Astrocyte (in vitro differentiated cells and primary cell): ENCODE measurements at places on chromosomes 5 and 9. TPM values are rescaled to one million over a fixed set of nuclear protein-coding genes. Genes with fewer than 3 reads are reported as not detected.

DNA sequence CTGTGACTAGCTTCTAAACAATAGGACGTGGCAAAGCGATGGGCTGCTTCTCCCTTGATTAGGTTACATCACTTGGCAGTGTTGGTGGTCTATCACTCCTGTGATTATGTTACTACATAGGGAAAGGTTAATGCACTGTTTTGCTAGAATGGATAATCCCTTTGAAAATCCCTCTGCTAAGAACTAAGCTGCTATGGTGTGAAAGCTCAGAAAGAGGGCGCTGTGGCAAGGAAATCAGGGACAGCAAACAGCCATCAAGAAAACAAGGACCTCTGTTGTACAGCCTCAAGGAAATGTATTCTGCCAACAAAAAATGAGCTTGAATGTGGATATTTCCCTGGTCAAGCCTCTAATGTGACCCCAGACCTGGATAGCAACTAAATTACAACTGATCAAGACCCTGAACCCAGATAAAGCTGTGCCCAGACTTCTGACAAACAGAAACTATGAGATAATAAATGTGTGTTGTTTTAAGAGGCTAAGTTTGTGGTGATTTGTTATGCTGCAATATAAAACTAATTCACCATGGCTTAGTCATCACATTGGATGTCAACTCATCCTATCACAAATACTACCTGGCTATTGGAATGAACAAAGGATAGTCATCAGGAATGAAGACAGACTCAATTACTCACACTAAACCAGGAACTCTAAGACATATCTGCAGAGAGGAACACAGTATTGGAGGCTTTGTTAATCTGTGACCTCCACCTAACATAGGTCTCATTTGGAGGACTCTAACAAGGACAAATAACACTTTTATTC, 1215.9 kb downstream of the EFNA5 start:
- peak; percentile 52 for DNase-seq

DNA sequence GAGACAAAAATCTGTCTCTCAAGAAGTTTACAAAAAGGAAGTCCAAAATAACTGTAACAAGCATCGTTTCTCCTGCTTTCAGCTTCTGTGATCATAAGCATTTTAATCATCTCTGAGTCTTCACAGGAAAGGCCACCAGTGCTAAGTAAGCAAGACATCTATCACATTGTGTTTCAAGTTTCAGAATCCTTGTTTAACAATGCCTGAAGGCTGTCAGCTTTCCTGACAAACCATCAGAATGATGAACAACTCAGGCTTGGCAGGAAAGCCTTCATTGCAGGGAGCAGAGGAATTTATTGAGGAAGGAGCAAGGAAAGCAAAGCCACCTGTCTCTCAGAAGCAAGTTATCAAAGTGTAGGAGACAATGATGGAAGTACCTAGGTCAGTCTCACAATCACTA, 143.5 kb upstream of the DAPK1 start:
- no peak for DNase-seq

DNA sequence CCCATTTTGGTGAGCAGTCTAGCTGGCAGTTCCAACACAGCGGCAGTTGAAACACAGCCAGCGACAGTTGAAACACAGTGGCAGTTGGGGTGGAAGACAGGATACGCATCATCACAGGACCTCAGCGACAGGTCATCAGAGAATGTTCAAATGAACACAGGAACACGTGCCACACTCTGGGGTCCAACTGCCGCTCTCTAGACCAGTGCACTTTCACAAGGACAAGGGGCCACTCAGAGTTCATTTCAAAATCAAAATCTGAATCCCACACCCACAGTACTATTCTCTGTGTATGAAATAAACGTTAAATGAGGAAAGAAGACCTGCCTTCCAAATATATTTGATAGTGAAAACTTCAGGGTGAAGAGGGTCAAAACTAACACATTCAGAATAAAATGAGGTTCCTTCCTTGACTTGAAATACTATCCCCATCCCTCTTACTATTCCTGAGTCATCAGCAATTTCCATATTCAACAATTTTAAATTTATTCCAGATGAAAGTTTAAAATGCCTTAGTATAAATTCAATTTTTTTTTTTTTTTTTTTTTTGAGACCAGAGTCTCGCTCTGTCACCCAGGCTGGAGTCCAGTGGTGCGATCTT, 53.0 kb upstream of the SIMC1 start:
- no peak for DNase-seq

- DNase-seq: no peak
Measured at GRCh38 chr9:134442486-134443173, 116.4 kb downstream of the RXRA start.

DNA sequence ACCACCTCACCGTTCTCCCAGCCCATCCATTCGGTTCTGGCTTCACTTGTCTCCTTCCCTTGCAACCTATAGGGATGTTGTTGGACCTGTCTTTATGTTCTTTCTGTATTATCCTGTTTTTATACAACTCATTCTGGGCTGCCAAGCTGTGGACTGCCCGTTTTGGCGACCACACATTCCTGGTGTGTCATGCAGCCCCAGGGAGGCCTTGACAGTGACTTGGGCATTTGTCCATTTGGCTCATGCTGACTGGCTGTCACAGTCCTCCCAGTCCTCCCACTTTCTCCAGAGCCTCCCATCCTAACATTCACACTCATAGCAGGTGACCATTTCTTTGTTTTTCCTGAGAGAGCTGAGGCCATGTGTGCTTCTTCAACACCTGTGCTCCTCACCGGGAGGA, 136.4 kb downstream of the SLF1 start:
- no peak for DNase-seq

- no peak for DNase-seq
Measured at GRCh38 chr5:170761048-170761707, 22.3 kb upstream of the GABRP start.

DNA sequence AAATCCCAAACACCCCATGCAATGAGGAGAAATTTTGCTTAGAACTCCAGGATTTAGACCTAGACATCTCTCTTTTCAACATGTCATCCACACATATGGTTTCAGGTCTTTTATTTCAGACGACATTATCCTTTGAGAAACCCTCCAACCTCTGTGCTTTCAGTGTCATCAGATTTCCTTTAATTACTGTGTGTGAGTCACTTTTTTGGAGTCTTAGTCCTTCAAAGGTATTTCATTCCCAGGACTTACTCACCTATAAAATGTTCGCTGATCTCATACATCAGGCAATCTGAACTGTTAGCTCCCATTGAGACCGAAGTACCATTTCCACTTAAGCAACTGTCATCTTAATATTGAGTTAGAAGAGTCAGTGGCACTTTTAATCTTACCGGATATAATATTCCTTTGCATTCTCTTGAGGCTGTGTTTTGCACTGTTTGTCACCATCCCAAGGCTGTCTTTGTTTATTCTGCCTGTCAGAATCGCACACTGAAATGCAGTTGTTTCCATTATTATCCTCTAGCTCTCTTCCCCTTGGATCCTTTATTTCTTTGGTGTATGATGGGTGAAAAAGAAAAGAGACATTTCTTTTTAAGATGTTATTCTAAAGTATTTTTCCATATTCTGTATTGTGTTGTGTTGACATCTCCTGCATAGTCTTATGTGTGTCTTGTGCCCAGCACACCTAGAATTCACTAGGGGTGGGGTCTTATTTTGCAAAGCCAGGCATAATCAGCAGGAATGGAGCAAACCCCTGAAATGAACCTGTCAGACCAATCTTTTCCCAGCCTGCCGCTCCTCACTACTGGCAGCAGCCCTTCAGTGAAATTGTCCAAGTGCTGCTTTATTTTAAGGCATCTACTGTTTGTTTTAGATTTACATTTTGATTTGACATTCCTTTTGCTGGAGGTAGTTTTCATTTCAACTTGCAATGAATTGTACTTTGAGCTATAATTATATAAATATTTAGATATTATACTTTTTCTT, 155.4 kb downstream of the PAM start:
- peak; percentile 82 for DNase-seq

- no peak for DNase-seq
Measured at GRCh38 chr5:95124731-95125130, 160.2 kb downstream of the MCTP1 start.

DNA sequence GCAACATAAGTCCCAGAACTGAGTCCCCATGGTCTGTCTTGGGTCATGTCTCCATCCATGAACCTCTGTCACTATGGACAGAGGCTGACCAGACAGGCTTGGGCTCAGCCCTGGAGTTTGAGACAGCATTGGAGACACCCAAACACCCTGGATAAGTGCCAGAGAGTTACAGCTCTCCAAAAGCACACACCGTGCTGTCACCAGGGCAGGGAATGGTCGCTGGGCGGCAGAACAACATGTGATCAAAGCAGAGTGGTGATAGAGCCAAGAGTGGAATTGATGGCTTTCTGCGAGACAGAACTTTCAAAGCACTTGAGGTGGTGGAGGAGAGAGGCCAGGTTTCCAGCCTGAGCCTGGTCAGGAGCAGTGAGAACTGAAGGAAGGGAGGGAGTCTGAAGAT, 50.1 kb downstream of the DRD1 start:
- no peak for DNase-seq

- peak; percentile 68 for DNase-seq
Measured at GRCh38 chr5:86757824-86758223, 140.1 kb downstream of the COX7C start.

- DNase-seq: peak; percentile 13
Measured at GRCh38 chr9:19471737-19472648, 63.2 kb downstream of the ACER2 start.

Gene EQTN
- total RNA-seq: not detected in 2 replicates

Gene NREP
- 185 and 188 TPM in 2 replicates for total RNA-seq

Gene INSYN2B
- 0.10 and 0.36 TPM in 2 replicates for total RNA-seq

Gene TIMD4
- not detected in 2 replicates for total RNA-seq
